ENCODE measurements at places on chromosomes 6 and 20. TPM values are rescaled to one million over a fixed set of nuclear protein-coding genes. Genes with fewer than 3 reads are reported as not detected.

Gene MYBL2
- 4.1 TPM for polyA plus RNA-seq

Gene MED20
- polyA plus RNA-seq: 6.1 TPM

Gene CALHM5
- polyA plus RNA-seq: 0.44 TPM

Gene ELOVL2
- polyA plus RNA-seq: not detected

Gene C6orf58
- polyA plus RNA-seq: 3.5 TPM

Gene TGM3
- 173 TPM for polyA plus RNA-seq

Gene RTEL1
- polyA plus RNA-seq: 9.2 TPM

GRCh38 chr6:158762787-158763433, 56.3 kb downstream of the EZR start:
- peak overlapping the region; percentile 48 for H3K27ac ChIP-seq
- peaks cover 42% of the 10 kb centered on the region for H3K36me3 ChIP-seq
- no peak overlapping the region for H3K4me3 ChIP-seq
- no peaks in the 10 kb centered on the region for H3K27me3 ChIP-seq

GRCh38 chr6:104702126-104702841, 157.4 kb downstream of the HACE1 start:
- no peaks in the 10 kb centered on the region for H3K36me3 ChIP-seq
- no peak for DNase-seq
- H3K27ac ChIP-seq: no peak overlapping the region

GRCh38 chr20:10654630-10655029, 19.2 kb downstream of the JAG1 start:
- H3K4me3 ChIP-seq: no peak overlapping the region
- H3K27me3 ChIP-seq: no peaks in the 10 kb centered on the region
- H3K4me1 ChIP-seq: peaks cover 47% of the 10 kb centered on the region
- peak; percentile 46 for DNase-seq

Measured in stomach (tissue), 19 donors.